HCT116 (cell line): ENCODE measurements at places on chromosomes 12 and 14. TPM values are rescaled to one million over a fixed set of nuclear protein-coding genes. Genes with fewer than 3 reads are reported as not detected.

DNA sequence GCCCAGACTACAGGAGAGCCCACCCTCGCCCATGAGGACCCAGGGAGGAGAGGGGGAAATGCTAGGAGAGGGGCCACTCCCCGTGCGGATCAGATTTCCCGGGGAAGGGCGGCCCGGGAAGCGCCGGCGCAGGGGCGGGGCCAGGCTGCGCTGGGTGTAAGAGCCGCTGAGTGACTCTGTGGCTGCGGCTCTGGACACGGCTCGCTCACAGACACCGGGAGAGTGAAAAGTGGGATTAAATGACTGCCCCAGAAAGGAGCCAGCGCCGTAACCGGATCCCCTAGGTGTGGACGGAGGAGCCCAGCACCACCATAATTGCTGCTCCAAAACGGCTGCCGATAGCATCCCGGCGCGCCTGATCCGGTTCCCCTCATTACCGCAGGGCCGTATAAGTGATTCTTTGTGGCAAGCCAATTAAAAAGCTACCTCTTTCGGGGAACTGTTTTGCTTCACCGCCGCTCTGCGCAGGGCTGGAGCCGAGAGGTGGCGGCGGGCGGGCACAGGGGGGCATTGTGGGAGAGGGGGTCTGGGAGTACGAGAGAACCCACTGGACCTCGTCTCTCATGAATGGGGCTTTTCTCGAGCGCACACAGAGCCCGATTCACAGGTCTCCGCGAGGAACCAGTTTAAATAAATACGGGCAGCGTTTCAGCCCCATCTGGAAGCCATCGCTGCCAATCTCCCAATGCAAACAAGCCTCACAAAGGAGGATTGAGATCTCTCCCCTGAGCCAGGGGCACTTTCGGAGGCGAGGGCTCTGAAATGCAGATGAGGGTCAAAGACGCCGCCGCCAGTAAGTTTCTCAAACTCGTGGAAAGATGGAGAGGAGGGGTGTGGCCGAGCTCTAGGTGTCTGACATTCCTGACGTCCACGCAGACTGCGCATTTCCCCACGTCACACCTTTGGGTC lies 2.5 kb downstream of the COL2A1 start:
- no peaks in the 10 kb centered on the region for H3K36me3 ChIP-seq
- DNase-seq: peak; percentile 4
- H3K4me3 ChIP-seq: peak overlapping the region; percentile 70
- H3K27me3 ChIP-seq: peaks cover 8% of the 10 kb centered on the region; the same call in 1 of the 2 replicates
- no peak overlapping the region for H3K27ac ChIP-seq

DNA sequence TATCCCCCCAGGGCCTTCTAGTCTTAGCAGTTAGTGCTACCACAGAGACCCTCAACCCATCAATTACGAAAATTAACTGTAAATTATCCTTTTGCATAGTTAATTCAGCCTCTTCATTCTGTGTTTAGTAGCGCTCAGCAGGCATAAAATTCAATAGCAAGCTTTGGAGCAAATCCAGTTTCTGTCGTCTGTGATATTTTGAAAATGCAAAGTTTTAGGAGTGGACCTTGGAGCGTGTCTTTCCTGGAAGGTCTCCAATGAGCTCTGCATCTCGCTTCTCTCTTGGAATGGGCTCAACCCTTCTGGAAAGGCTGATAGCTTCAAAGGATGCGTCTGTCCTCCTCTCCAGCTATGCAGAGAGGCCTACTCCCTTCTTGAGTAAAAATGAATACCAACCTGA lies 222.9 kb downstream of the SLC15A4 start:
- DNase-seq: no peak
- H3K27me3 ChIP-seq: no peaks in the 10 kb centered on the region
- H3K27ac ChIP-seq: no peak overlapping the region
- H3K36me3 ChIP-seq: no peaks in the 10 kb centered on the region
- no peaks in the 10 kb centered on the region for H3K4me1 ChIP-seq

- H3K27me3 ChIP-seq: peaks cover 37% of the 10 kb centered on the region
- H3K36me3 ChIP-seq: no peaks in the 10 kb centered on the region
- DNase-seq: no peak
Observed at GRCh38 chr12:5624486-5625272, 192.8 kb downstream of the NTF3 start.

DNA sequence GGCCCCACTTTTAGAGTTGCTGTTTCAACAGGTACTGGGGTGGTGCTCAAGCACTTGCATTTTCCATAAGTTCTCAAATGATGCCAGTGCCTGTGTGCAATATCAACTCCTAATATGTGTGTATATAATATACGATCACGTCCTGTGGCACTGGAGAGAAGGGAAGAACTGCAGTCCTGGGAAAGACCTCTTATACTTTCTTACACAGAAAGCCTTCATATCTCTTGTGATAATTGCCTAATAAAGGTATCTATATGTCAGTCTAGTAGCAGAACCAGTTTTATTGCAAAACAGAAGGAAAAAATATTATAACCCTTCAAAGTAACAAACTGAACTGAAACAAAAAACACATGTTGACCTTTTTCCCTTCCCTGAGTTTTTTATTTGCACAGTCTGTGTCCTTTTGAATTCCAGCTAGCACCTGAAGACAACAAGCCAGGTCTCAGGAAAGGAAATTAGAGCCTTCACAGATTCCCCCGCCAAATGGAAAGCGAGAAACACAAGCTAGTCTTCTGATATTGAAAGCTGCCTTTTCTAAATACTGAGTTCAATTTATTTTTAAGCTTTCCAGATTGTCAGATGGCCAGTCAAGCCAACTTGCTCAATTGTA lies 44.4 kb downstream of the IGF1 start:
- H3K36me3 ChIP-seq: no peaks in the 10 kb centered on the region
- no peak overlapping the region for H3K4me3 ChIP-seq
- no peak for DNase-seq
- no peaks in the 10 kb centered on the region; the same call in 1 of the 2 replicates for H3K27me3 ChIP-seq
- H3K4me1 ChIP-seq: no peaks in the 10 kb centered on the region

- no peak for DNase-seq
- no peaks in the 10 kb centered on the region for H3K27me3 ChIP-seq
- no peaks in the 10 kb centered on the region for H3K4me1 ChIP-seq
- no peaks in the 10 kb centered on the region for H3K36me3 ChIP-seq
Observed at GRCh38 chr12:67754933-67755697, 106.6 kb downstream of the DYRK2 start.

- H3K27ac ChIP-seq: no peak overlapping the region
- H3K4me1 ChIP-seq: no peaks in the 10 kb centered on the region
- no peaks in the 10 kb centered on the region for H3K27me3 ChIP-seq
- no peak for DNase-seq
Observed at GRCh38 chr14:80315681-80316080, 104.4 kb upstream of the DIO2 start.

Gene SERPINA9
- total RNA-seq: not detected

- H3K4me3 ChIP-seq: no peak overlapping the region
- no peak overlapping the region for H3K27ac ChIP-seq
- H3K36me3 ChIP-seq: no peaks in the 10 kb centered on the region
- no peaks in the 10 kb centered on the region for H3K27me3 ChIP-seq
- DNase-seq: no peak
Observed at GRCh38 chr12:27081668-27082111, 688 bp downstream of the C12orf71 start.

DNA sequence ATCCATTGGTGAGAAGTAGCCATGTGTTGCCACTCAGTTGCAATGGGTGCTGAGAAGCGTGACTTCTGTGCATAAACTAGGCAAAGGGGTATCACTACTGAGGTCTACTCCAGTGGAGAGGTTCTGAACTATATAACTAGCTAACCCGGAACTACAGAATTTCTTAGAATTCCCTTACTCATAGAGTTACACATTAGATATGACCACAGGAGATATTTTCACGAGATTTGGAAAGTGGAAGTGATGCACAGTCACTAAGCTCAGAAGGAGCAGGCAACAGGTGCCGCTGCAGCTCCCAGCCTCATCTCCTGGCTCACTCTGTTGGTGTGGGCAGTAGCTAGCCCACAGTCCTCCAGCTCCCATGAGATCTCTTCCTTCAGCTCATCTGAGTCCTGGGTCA lies 136.6 kb downstream of the SSPN start:
- DNase-seq: no peak
- no peaks in the 10 kb centered on the region for H3K36me3 ChIP-seq

- peaks cover 20% of the 10 kb centered on the region for H3K4me1 ChIP-seq
- H3K27ac ChIP-seq: peak overlapping the region; percentile 90
- H3K4me3 ChIP-seq: peak overlapping the region; percentile 51
- peak; percentile 79 for DNase-seq
- H3K27me3 ChIP-seq: no peaks in the 10 kb centered on the region
Observed at GRCh38 chr12:57280211-57281062, 29.4 kb upstream of the STAC3 start.

Gene OTUB2
- 6.6 TPM for total RNA-seq

Gene MCRS1
- 91.9 TPM for total RNA-seq

DNA sequence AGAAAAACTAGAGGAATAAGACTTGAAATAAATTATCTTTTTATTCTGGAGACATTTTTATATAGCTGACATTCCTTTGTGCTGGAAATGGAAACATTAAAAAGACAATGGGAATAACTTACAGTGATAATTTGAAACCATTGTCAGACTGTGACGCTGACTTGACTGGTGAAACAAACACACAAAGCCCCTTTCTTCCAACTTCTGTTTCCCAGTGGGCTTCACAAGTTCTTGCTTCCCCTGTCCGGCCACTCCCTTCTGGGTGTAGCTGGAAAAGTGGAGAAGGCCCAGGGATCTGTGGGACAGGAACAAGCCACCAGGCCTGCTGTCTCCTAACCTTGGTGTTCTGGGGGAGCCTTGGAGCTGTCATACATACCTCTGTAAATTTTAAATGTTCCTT lies 58.8 kb downstream of the PELI2 start:
- no peak overlapping the region for H3K27ac ChIP-seq
- peaks cover 17% of the 10 kb centered on the region for H3K27me3 ChIP-seq
- no peak overlapping the region for H3K4me3 ChIP-seq
- H3K4me1 ChIP-seq: peaks cover 5% of the 10 kb centered on the region; the same call in 1 of the 2 replicates

DNA sequence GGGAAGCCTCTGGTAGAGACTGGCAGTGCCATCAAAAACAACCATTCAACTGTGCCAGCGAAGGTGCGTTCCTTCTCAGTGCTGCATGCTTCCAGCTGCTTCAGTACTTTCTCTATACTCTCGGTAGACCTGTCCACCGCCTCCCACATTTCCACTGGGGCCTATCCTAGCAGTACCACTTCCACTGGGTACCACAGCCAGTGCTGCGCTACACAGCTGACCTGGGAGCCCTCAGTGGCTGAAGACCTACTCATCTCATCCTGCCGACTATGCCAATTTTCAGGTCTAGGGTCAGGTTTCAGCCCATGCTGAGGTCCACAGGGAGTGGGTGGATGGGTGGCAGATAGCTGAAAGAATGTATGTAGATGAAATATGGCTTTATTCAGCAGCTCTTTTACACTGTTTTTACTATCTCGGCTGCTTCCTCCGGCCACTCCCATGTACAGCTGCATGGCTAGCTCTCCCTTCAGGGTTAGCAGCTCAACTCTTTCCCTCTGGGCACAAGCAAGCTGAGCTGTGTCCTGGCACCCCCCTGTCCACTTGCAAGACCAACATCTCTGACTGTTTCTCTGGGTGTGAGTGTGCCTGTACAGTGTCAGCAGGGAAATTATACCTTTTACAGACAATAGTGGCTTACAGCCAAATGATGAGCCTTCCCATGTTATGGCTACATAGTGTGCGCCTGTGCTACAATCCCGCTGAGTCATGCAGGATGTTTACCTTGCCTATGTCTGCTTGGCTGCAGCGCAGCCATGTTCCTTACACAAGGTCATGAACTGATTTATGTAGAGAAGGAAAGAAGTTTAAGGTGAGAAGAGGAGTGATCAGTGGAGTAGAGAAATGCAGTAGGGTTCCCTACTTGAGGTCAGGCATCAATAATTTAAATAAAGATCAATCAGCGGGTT lies 125.7 kb upstream of the DDHD1 start:
- H3K4me3 ChIP-seq: no peak overlapping the region; the same call in 1 of the 2 replicates
- DNase-seq: no peak
- no peaks in the 10 kb centered on the region for H3K36me3 ChIP-seq
- H3K27ac ChIP-seq: no peak overlapping the region

DNA sequence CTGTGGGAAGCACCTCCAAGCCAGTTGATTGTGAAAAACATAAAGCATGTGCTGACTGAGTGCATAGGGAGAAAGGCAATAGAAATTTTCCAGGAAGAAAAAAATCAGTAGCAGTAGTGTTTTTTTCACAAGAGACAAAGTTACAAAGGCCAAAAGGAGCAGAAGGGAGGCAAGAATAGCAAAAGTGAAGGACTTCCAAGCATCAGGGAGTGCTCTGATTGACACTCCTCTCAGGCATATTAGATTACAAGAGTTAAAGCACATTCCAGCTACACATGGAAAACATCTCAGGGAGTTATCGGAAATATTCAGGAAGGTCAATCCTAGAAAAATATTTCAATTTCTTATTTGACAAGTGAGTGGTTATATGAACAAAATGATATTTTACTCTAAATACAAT lies 508.0 kb downstream of the MDGA2 start:
- H3K4me1 ChIP-seq: no peaks in the 10 kb centered on the region
- H3K36me3 ChIP-seq: no peaks in the 10 kb centered on the region
- no peaks in the 10 kb centered on the region for H3K27me3 ChIP-seq

GRCh38 chr12:129961091-129961490 lies 57.3 kb upstream of the TMEM132D start:
- H3K36me3 ChIP-seq: no peaks in the 10 kb centered on the region
- H3K4me3 ChIP-seq: no peak overlapping the region
- DNase-seq: no peak
- no peaks in the 10 kb centered on the region for H3K27me3 ChIP-seq

DNA sequence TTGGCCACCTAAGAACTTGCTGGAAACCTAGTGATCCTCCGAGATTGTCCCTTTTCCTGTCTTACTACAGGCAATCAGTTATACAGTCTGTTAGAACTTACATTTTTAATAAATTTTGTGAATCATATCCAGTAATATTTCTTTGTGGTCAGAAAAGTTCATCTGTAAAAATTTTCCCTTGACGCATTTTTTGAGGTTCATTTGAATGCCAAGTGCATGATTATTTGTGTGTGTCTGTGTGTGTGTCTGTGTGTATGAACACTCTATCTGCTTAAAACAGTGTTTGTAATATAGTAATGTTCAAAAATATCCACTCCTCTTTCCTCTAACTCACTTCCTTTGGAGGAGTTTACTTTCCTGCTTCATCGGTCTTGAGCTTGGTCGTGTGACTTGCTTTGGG lies 468.7 kb upstream of the FLRT2 start:
- no peak for DNase-seq
- H3K36me3 ChIP-seq: no peaks in the 10 kb centered on the region
- H3K4me3 ChIP-seq: no peak overlapping the region
- H3K4me1 ChIP-seq: no peaks in the 10 kb centered on the region
- no peaks in the 10 kb centered on the region for H3K27me3 ChIP-seq

DNA sequence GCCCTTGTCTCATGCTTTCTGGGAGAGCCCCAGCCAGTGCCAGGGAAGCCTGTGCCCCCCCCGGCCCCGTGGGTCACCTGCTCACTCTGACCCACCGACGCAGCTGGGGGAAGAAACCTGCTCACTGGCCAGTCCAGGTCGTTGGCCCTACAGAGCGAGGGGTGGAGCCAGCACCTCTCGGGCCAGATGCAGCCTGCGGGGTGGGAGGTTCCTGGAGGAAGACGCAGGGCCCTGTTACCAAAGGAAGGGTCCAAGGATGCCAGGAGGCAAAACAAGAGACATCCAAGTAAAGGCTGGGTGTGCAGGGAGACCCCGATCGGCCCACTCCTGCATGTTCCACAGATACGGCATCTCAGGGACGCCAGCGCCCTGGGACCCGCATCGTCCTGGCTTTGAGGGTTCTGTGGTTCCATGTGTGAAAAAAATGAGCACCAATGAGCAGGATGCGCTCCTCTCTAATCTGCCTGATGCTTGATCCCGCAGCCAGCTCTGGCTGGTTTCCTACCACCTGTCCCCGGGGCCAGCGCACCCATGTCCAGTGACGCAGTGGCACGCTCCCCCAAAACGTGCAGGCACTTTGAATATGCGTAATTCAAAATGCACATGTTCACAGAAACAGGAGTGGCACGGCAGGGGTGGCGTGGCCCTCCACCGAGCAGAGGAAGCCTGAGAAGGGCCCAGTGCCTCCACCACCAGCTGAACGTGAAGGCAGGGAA lies 66.0 kb upstream of the GALNT9 start:
- no peaks in the 10 kb centered on the region for H3K36me3 ChIP-seq
- H3K27ac ChIP-seq: no peak overlapping the region
- peaks cover 16% of the 10 kb centered on the region for H3K4me1 ChIP-seq
